Stimulated activated CD8-positive, alpha-beta memory T cell treated with anti-CD3 and anti-CD28 coated beads, Interleukin-7, amount 100 ng/mL, for 24 hours (primary cell): ENCODE measurements at places on chromosomes 2 and 18.

DNA sequence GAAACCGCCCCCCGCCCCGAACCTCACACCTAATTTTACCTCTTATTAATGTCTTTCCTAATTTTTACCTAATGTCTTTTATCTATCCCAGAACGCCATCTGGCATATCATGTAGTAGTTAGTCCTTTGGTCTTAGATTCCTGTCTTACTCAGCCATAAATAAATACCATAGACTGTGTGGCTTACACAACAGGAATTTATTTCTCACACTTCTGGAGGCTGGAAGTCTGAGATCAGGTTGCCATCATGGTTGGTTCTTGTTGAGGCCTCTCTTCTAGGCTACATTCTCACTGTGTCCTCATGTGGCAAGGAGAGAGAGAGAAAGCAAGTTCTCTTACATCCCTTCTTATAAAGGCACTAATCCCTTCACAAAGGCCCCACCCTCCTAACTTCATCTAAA is 46.8 kb downstream of the RHBDD1 start:
- DNase-seq, result no peak

GRCh38 chr2:46937471-46937901 is 21.9 kb upstream of the MCFD2 start:
- no peak for DNase-seq

- DNase-seq, result no peak
Observed at GRCh38 chr2:241980193-241980592, 110.7 kb downstream of the RTP5 start.

GRCh38 chr2:17849275-17849674 is 29.2 kb upstream of the KCNS3 start:
- no peak for DNase-seq
